Keratinocyte (primary cell): ENCODE measurements at places on chromosomes 1 and 21.

GRCh38 chr1:2104621-2105427, 54.6 kb downstream of the PRKCZ start:
- no peak for DNase-seq

DNA sequence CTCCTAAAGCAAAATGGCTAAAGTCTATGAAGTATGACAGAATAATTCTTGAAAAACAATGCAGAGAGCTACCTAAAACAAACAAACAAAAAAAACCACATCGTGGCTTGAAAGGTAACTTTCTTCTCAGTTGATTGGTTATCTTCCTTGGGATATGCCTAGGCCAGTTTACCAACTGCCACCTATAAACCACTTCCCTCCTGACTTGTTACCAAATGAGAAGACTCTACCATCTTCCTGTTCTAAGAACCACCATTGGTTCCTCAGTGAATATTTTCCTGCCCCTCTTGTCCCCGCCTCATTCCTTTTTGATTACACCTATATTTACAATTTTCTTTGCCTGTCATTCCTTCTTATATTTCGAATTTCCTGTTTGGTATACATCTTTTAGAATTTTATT, 336.6 kb downstream of the SIPA1L2 start:
- DNase-seq, result no peak

DNA sequence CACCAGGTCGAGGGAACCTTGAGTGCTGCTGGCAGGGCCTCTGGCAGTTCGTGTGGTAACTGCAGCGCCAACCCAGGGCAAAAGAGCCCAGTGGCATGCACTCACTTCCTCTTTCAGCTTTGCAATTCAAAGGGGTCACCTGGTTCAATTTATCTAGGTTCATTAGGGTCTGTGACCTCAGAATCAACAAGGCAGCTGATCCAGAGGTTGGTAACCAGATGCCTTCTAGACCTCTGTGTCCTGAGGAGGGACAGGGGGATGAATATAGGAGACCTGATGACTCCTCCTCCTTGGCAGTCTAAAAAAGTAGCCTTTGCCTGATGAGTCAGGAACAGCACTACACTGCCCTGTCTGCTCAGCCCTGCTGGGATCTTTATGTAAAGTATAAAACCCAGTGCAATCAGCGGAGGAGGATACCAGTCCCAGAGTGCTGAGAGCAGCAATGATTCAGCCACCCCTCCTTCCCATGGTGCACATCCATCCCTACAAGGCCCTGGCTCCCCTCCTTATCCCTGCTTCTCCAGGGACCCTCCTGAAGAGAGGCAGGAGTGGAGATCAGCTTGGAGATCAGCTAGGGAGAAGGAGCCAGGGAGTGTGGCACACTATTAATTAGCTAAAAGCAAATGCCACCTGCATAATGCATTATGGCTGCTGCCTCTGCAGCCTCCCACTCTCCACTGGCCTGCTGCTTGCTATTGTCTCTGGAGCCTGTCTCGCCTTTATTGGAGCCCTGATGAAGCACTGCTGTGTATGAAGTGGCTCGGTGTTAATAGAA, 11.2 kb upstream of the FMOD start:
- no peak for DNase-seq

GRCh38 chr1:169928438-169929209, 34.9 kb upstream of the SCYL3 start:
- no peak for DNase-seq

DNA sequence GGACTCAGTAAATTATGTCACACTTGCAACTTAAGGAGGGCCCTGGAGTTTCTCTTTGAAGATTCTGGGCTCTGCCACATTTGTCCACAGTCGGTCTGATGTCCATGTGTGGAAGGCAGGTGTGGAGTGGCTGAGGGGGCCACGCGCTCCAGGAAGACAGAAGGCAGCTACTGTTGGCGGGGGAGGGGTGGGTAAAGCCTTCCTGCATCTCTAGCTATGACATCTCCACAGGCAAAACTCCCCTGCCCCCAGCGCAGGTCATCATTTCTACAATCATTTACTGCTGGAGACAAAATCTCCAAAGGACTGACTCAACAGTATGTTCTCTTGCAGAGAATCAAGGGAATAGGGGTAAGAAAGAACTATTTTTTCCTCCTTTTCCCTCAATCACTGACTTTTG, 11.4 kb upstream of the TSPEAR start:
- DNase-seq, result no peak

GRCh38 chr1:220077887-220078286, 11.7 kb downstream of the BPNT1 start:
- no peak for DNase-seq
